ENCODE measurements at places on chromosomes 12 and 14.

DNA sequence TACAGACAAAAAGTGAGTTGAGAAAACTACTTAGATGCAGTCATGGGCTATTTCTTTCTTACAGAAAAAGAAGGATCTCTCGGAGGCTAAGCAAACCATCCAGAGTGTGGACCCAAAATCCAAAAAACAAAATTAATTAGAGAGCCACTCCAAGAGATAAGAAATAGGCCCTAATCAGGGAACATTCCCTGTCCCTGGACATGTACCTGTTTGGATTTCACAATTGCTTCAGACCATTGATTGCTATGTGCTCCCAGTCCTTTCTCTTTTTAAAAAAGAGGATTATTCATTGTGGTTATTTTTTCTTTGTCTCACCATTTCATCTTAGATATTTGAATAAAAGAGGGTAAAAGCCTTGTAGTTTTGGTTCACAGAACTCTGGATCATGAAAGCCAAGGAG lies 549.9 kb downstream of the ETNK1 start:
- DNase-seq = no peak

DNA sequence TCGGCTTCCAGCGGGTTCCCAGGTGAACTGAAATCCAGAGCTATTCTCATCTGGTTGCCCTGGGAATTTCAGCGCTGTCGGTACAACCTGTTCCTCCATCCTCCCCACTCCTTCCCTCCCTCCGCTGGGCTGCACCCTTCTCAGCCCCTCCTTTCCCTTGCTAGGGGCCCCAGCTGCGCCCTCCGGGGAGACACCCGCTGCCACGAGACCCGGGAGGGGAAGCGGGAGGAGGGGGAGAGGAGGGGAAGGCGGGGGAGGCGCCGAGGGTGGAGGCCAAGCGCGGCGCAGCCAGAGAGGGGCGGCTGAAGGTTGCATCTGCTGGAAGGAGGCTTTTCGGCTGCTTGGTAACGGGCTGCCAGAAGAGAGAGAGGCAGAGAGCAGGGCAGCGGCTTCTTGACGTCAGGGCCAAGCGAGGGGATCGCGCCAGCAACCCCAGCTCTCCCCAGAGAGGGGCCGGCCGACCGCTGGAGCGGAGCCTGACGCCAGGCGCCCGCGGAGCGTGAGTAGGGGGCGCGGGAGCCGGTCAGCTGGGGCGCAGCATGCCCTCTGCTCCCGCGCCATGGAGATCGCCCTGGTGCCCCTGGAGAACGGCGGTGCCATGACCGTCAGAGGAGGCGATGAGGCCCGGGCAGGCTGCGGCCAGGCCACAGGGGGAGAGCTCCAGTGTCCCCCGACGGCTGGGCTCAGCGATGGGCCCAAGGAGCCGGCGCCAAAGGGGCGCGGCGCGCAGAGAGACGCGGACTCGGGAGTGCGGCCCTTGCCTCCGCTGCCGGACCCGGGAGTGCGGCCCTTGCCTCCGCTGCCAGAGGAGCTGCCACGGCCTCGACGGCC lies at the start of gene KCNA5:
KCNA5 (plus strand) TSS at position 291 of the 831 bp plus-strand sequence; CDS start at position 560, 269 bp downstream.
- no peak for DNase-seq

GRCh38 chr12:19402211-19402610 lies 37.1 kb upstream of the AEBP2 start:
- no peak for DNase-seq

DNA sequence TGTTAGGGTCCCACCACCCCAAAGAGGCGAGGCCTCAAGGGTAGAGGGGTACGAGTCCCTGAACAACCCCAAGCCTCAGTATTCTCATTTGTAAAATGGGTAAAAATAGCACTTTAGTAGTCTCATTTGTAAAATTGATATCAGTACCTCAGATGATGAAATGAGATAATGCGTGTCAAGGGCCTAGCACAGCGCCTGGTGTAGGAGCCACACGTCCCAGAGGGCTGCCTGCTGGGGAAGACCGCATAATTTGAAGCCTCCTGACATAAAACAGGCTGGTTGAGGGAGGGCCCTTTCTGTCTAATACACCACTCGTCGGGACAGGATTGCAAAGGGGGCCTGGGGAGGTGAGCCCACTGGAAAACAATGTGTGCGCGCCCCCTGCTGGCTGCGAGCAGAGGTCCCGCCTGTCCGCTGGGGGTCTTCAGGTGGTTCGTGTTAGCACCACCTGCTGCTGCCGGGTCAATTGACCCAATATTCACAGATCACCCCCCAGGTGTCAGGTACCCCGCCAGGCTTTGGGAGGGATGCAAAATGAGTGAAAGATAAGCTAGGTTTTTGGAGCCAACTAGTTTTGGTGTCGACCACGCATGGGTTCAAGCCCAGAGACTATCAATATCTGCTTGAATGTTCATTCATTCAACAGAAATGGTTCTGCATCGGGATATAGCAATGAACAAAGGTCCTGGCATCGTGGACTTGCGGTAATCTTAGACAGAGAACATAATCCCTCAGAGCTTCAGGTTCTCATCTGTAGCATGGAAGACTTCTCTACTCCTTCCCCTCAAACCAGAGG lies 24.7 kb upstream of the IRF2BPL start:
- DNase-seq = peak; percentile 82

DNA sequence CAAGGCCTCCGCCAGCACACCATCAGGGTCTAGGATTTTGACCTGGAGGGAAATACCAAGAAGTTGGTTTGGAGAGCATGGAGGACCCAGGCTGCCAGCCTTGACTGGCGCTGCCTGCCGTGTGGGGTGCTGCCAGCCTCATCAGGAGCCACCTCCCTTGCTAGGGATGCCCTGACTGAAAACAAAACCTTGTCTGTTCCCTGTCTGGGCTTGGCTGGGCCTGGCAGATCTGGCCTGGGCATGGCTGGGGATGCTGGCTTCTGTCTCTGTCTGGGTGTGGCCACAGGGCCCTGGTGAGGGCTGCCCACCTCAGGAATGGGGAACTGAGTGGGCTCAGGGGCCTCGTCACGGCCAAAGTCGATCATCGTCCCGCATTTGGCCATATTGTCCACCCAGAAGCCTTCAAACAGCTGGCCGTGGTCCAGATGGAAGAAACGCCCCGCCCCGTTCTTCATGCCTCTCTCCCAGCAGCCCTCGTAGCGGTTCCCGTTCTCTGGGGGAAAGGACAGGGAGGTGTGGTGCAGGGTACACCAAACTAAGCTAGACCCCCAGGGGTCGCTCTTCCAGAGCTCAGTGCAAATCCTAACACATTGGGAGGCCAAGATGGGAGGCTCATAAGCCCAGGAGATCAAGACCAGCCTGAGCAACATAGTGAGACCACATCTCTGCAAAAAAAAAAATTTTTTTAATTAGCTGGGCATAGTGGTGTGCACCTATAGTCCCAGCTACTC lies 16.5 kb downstream of the MORN3 start:
- no peak for DNase-seq

GRCh38 chr14:93019970-93020369 lies 95.8 kb downstream of the ITPK1 start:
- DNase-seq = no peak

DNA sequence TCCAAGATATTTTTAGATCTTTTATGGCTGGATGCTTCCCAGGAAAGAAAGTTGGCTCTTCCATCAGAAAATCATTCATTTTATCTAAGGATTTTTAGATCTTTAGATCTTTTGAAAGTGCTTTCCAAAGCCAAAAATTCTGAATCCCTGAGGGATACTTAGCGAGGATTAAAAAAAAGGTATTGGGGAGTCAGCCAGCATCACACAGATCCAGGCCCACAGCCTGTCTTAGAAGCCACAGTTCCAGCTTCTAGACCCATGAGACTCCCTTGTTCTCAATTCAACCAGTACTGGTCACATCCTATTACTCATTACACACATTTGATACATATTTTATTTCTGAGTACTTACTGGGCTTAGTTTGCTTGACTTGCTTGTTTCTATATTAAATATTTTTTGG lies 49.9 kb downstream of the TSPAN8 start:
- DNase-seq = no peak

- DNase-seq = no peak
Observed at GRCh38 chr12:42538203-42538602, 51.3 kb downstream of the PRICKLE1 start.

GRCh38 chr14:92035890-92036289 lies 4.0 kb downstream of the TRIP11 start:
- no peak for DNase-seq

GRCh38 chr14:92922155-92922735 lies 705 bp upstream of the CHGA start:
- no peak for DNase-seq

- no peak for DNase-seq
Observed at GRCh38 chr12:10497602-10498001, 8.1 kb upstream of the EIF2S3B start.

- no peak for DNase-seq
Observed at GRCh38 chr12:10111451-10111850, 12.7 kb upstream of the CLEC1A start.

DNA sequence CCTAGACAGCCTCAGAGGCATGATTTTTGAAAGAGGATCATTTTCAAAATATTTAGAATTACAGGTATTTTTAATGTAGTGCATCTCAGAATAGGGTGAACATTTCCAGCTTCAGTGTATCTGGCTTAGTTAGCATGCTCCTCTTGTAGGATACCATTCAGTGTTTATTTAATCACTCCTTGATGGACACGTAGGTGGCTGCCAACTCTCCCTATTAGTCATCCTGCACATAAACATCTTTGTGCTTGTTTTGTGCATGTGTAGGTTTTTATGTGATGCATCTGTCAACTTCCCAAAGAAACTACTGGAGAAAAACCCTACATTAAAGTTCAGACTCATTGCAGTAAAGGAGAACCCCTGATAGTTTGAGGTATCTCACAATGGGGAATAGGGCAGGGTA lies 52.5 kb upstream of the RBM19 start:
- no peak for DNase-seq

GRCh38 chr12:66409195-66409871 lies 107.0 kb downstream of the HELB start:
- DNase-seq = no peak

- DNase-seq = no peak
Observed at GRCh38 chr12:45326358-45326975, 110.6 kb downstream of the ANO6 start.

GRCh38 chr14:93010522-93011140 lies 87.7 kb downstream of the CHGA start:
- no peak for DNase-seq

- no peak for DNase-seq
Observed at GRCh38 chr12:54004063-54004840, 4.3 kb downstream of the HOXC9 start.

- DNase-seq = no peak
Observed at GRCh38 chr12:84974155-84974815, 61.7 kb upstream of the SLC6A15 start.

GRCh38 chr14:26281280-26281998 lies 316.4 kb downstream of the NOVA1 start:
- DNase-seq = no peak

DNA sequence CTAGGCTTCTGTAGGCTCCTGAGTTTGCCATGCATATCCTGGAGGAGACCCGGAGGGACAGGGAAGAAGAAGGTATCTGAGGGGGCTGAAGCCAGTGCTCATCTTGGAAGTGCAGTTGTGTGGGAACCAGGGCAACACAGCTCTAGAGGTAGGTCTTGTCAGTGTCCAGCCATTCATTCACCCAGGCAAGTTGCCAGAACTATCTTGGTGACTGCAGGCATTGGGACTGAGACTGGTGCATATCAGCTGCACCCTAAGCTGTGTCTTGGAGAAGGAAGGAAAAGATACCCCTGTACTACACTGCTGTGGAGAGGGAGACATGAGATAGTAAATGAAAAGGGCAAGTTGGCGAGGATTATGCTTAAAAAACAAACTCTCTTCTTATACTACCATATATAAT lies 4.9 kb upstream of the WIF1 start:
- DNase-seq = no peak

DNA sequence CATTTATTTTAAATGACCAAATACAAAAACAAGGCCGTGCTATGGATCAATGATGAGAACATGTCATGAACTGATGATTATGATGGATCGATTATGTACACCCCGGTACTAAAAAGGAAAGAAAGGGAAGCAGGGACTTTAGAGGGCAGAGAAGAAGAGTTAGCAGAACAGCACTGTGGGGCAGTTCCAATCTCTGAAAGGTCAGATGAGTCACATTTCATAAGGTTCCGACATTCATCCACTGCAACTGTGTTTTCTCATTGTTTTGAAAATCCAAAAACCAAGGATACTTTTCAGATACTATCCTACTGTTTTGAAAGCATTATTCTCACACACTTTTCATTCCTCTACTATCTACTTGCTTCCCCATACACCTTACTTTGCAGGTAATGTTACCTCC lies 169.3 kb downstream of the STXBP6 start:
- DNase-seq = no peak

- DNase-seq = no peak
Observed at GRCh38 chr12:77047341-77048109, 17.8 kb downstream of the E2F7 start.

GRCh38 chr14:73260574-73260973 lies 23.3 kb downstream of the PAPLN start:
- DNase-seq = peak; percentile 29

- no peak for DNase-seq
Observed at GRCh38 chr12:12901158-12901791, 9.9 kb downstream of the GPRC5A start.
